ENCODE measurements at places on chromosomes 12 and 14.

DNA sequence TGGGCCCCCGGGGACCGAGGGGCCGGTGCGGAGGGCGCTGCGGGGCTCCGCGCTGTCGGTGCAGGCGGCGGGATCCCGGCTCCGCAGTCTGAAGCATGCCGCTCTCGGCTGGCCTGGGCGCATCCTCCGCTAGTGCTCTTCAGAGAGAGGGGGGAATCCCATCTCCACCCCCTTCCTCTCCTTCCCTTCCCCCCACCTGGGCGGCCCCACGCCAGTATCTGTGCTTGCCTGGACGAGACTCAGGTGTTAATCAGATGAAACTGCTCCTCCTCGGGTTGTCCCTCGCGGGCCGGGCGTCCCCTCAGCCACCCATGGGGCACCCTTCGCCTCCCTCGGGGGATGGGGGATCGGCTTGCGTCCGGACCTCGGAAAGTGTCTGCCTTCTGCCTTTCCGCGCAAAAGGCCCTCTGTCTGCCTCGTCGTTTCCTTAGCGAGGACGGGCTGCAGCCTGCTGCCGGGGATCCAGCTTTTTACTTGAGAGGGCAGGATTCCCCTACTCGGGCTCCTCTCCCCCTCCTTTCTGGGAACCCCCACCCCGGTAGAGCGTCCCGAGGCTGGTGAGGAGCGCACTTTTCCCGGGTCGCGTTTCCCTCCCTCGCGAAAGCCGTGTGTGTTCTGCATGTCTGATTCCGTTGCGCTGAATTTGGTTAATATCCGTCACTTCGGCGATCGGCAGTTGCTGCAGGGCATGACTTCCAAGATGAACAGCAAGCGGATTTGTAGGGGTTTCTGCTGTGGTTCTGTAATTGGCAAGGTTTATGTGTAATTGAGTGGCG lies 1.1 kb downstream of the GPHN start:
- DNase-seq = peak; percentile 20

GRCh38 chr12:14605401-14605989 lies 37.8 kb upstream of the PLBD1 start:
- DNase-seq = peak; percentile 9

DNA sequence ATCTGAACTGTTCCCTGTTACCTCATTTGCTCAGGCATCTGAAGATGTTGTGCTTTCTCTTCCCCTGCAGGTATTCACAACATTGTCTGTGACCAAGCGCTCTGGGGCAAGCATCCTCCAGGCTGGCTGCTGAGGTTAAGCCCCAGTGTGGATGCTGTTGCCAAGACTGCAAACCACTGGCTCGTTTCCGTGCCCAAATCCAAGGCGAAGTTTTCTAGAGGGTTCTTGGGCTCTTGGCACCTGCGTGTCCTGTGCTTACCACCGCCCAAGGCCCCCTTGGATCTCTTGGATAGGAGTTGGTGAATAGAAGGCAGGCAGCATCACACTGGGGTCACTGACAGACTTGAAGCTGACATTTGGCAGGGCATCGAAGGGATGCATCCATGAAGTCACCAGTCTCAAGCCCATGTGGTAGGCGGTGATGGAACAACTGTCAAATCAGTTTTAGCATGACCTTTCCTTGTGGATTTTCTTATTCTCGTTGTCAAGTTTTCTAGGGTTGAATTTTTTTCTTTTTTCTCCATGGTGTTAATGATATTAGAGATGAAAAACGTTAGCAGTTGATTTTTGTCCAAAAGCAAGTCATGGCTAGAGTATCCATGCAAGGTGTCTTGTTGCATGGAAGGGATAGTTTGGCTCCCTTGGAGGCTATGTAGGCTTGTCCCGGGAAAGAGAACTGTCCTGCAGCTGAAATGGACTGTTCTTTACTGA lies 44.9 kb downstream of the EID3 start:
- DNase-seq = no peak

DNA sequence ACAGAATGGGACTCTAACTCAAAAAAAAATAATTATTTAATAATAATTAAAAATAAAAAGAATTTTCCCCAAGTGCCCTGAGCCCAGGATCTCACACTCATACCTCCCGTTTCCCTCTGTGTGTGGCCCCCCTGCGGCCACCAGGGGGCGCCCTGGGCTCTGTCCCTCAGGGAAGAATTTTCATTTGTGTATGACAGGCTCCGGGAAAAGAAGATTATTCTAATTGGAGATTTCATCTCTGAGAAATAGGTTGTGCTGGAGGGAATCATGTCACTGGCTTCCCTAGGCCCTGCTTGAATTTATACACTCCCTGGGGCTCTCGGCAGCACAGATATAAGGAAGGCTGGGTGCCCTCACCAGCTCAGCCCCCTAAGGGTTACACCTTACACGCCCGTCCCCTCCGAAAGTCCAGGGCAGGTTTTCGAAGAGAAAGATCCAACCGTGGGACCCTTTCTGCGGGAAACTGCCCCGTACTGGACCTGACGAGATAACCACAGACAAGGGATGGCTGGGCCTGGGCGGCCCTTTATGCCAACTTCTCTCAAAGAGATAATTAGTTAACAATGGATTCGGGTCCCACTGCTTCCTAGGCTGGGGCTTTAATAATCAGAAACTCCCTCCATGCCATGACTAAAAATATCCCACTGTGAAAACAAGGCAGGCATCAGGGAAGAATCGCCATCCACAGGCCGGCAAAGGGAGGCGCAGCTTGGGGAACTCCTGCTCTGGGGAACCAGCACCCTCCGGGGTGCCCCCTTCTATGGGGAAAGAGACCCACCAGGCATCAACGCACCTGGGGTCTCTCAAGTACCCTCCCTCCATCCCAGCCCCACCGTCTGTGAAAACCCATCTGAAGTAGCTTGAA lies 80.7 kb downstream of the KDM2B start:
- peak; percentile 87 for DNase-seq

- DNase-seq = no peak
Observed at GRCh38 chr12:85572956-85573355, 263.3 kb downstream of the RASSF9 start.

Measured in suppressor macrophage treated with lipopolysaccharide for 4 hours (primary cell).